Activated CD4-positive, alpha-beta T cell treated with anti-CD3 and anti-CD28 coated beads, Interleukin-2, Interleukin-4, amounts not matched to agents 100 ng/mL and 50 ng/mL, durations not matched to agents 16 hours and 8 hours (primary cell): ENCODE measurements at places on chromosomes 13 and 19.

DNA sequence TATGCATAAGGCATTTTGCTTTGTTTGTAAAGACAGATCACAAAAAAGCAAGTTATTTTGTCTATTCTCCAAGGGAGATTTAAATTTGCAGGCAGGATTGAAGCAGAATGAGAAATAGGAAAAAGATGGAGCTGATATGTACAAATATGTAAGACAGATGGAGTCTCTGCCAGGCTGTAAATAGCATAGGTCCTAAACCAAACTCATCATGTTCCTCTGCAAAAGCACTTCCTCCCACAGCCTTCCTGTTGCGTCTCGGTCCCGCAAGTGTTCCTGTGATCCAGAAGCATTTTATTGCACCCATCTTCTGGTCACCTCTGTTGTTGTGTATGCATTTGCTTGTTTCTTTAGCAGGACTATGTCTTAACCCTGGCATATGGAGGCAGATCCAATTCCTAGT is 95.7 kb upstream of the CLDN10 start:
- DNase-seq, result no peak

DNA sequence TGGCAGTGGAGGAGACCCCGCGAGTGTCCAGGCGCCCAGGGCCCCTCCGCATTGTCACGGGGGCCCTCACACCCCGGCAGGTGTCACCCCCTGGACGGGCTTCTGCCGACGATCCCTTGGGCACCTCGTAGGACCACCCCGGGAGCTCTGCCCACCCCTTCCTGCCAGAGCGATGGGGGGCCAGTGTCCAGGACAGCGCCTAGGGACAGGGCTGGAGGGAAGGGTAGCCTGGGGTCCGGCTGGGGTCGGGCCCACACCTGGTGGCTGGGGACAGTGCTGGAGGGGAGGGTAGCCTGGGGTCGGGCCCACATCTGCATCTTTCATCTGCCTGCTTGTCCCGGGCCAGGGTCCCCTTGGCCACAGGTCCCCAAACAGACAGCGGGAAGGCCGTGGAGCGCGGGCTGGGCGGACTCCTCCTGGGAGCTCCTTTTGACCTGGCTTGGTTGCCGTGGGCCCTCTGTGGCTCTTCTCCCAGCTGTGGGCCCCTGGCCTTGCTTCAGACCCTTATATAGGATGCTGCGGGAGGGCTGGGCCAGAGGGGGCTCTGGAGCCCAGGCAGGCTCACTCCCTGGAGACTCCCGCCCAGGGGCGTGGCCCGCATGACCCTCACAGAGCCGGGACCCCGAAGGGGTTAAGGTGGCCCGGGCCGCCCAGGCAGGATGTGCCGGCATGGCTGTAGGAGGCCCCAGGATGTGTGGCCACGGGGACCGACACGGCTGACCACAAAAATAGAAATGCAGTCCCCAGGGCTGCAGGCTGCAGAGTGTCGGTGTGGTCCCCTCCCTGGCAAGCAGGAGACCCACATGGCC is 74.1 kb upstream of the MCF2L start:
- DNase-seq, result no peak

DNA sequence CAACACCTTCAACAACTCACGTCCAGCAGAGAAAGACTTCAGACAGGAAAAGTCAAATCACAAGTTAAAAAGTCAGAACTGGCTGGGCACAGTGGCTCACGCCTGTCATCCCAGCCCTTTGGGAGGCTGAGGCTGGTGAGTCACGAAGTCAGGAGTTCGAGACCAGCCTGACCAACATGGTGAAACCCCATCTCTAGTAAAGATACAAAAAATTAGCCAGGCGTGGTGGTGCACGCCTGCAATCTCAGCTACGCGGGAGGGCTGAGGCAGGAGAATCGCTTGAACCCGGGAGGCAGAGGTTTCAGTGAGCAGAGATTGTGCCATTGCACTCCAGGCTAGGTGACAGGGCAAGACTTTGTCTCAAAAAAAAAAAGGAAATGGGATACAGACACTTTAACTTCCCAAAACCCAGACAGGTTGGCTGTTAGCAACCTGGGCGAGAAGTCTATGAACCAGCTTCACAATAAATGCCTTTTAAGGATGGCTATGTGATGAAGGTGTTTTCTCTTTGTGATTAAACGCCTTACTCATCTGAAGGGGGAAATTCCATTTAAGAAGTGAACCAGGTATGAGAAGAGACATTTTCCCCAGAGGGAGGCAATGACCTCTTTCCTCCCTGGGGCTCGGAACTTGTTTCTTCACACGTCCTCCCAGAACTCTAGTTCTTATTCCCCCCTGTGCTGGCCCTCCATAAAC is 80.4 kb downstream of the INSR start:
- DNase-seq, result no peak

GRCh38 chr19:5097959-5098623 is 129.2 kb downstream of the KDM4B start:
- no peak for DNase-seq

- DNase-seq, result no peak
Observed at GRCh38 chr19:34505321-34506025, 23.9 kb downstream of the WTIP start.

DNA sequence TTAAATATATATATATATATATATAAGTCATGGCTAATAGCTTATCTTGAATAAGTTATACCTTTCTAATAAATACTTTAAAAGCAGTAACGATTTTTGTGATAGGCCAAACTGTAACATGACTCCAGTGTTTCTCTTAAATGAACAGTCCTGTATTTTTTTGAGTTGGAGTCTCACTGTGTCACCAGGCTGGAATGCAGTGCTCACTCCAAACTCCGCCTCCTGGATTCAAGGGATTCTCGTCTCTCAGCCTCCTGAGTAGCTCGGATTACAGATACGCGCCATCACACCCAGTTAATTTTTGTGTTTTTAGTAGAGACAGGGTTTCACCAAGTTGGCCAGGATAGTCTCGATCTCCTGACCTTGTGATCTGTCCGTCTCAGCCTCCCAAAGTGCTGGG is 814.2 kb upstream of the SLITRK5 start:
- DNase-seq, result no peak
